Kidney tubule cell (primary cell): ENCODE measurements at places on chromosomes 13 and 19.
A peak's percentile ranks its signal among the peaks of the same experiment; 100 is the strongest.

DNA sequence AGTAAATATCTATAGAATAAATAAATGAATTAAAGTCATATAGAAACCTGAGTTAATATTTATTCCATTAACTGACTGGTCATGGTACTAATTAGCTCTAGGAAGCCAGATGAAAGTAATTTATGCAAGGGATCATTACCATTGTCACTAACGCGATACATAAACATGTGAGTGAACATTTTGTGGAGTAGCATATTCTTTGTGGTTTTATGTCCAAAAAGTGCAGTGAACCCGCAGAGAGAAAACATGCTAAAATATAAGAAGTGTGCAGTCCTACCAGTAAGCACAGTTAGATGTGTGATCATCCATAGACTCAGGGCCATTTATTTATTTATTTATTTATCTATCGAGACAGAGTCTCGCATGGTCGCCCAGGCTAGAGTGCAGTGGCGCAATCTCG lies 1.6 kb downstream of the GPR183 start:
- no peak for DNase-seq

DNA sequence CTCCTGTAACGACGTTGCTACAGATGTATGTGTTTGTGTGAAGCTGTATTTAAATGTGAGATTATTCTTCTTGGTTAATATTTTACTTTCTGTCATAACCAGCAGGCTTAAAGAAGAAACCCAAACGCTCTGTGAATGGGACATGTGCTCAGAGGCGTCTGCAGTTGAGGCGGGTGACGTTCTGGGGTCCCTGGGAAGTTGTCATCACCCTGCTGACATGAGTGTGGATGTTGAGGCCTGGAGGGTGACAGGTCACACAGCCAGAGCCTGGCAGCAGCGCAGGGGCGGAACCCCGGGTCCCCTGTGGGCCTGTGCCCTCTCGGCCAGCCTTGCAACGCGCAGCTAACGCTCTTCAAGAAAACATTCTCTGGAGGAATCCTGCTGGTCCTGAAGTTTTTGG lies 16.6 kb downstream of the RASA3 start:
- DNase-seq, result no peak

DNA sequence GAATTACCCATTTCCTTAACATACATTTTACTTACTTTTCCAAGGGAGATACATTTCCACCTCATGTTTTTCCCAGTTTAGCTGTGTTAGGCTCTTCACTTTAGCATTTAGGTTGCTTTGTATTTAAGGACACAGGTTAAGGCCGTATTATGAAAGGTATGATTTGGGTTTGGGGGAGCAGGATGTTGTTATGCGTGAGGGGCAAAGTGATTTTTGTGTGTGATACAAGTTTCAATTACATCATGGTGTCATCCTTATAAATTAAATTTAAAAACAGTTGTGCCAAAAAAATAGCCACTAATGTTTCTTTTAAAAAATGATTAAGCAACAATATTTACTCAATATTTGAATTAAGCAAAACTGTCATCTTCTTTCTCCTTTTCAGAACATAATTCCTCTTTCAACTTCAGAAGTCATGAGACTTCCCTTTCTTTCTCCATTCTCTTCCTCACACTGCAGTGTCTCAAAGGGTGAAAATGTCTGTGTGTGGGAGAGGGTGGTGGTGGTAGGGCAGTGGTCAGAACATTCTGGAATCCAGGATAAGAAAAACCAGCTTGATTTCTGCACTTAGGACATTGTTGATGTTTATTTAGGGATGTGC lies 126.2 kb downstream of the KCNRG start:
- no peak for DNase-seq

DNA sequence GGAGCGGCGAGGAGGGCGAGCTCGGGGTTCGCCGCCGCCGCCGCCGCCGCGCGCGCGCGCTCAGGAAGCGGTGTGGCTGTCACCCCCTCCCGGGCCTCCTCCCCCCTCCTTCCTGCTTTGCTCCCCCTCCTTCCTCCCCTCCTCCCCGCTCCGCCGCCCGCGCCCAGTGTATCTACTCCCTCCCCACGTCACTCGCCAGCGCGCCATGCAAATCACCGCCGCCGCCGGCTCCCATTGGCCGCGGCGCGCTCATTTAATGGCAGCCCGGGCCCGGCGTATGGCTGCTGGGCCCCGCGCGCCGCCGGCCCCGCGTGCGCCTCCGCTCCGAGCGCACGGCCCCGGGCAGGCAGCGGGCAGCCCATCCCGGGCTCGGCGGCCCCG lies 335 bp upstream of the SOX1 start:
- peak; percentile 18 for DNase-seq

DNA sequence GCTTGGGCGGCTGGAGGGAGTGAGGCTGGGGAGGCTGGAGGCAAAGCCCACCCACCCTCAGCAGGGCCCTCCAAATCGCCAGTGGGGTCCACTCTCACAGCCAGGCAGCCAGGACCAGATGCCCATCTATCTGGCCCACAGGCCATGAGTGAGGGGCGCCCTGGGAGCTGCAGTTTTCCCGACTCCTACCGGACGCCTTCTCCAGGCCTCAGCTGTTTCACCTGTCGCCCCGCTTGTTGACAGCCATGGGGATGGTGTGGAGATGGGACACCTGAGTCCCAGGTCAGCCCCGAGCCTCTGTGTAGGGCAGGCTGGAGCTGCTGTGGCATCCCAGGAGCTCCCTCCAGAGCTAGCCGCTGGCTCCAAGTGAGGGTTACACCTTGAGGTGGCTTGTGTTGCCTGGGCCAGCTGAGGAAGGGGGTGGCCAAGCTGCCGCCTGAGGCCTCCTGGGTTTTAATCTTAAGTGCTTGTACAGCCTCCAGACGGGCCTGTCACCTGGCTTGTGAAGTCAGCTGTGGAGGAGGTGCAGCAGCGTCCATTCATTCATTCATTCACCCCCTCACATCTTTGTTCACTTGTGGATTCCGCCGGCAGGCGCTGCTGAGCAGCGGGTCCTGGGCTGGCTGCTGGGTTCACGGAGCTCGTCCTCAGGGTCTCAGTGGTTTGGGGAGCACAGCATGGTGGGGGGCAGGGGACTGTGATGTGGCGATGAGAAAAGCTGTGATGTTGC lies 52.0 kb downstream of the COMP start:
- DNase-seq, result no peak

DNA sequence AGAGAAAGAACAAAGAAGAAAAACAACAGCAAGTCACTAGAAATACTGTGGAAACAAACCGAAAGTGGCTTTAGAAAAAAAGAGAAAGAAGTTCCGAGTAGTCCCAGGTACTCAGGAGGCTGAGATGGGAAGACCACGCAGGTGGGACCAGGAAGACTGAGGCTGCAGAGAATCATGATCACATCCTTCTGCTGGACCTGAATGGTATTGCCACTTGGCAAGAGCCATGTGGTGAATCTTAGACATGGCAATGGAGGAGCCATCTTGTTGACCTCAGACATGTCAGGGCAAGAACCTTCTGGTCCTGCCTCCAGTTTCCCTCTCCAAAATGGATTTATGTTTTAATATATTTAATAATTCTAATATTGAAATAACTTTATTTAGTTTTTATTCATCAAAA lies 37.4 kb upstream of the ZNF724 start:
- no peak for DNase-seq

DNA sequence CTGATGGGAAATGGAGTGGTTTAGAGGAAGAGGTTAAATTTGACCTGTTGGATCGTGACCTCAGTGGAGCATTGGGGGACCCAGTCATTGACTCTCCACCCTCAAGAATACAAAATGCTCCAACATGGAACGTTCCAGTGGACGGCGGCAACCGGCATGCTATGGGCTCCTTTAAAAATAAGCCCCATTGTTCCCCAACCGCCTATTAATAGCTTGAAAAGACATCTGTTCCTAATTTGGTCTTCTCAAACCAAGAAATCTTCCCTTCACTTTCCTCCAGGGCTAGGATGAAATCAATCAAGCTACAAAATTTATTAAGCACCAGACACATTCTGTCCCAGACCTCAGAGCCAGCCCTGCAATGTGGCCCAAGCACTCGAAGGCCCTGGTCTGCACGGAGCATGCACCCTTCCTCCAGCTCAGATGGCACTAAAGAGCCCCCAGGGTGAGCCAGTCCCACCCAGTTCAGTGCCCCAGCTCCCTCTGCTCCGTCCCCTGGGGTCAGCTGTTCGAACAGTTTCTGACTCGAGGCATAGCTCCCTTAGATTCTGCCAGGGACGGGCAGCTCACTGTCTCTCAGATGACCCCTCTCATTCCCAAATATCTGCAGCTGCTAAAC lies 22.5 kb upstream of the VSTM2B start:
- DNase-seq, result no peak

DNA sequence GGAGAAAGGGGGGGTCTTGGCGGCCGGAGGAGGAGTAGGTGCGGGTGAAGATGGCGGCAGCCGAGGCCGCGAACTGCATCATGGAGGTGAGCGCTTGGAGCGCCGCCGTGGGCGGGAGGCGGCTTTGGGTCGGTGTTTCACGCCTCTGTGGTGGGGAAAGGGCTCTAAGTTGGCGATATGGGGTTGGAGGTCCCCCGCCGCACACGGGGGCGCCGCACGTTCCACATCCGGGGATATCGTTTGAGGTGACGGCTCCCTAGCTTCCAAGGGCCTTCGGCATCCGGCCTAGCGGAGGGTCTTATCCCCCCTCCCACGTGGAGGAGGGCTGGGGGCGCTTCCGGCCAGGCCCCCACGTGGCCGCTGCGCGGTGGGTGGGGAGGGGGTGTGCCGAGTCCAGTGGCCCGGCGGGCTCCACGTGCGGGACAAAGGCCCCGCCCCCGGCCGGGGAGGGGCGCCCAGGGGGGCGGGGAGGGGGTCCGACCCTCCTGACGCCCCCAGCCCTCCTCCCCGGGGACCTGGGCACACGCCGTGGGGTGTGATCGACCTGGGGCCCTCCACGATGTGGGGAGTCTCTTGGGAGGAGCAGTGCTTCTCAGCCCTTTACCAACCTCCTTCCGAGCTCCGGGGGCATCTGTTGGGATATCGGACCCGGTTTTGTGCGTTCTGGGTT lies at the start of gene PRMT1:
PRMT1 (plus strand) TSS at position 41 of the 670 bp plus-strand sequence; CDS start at position 51, 10 bp downstream.
- peak; percentile 41 for DNase-seq

DNA sequence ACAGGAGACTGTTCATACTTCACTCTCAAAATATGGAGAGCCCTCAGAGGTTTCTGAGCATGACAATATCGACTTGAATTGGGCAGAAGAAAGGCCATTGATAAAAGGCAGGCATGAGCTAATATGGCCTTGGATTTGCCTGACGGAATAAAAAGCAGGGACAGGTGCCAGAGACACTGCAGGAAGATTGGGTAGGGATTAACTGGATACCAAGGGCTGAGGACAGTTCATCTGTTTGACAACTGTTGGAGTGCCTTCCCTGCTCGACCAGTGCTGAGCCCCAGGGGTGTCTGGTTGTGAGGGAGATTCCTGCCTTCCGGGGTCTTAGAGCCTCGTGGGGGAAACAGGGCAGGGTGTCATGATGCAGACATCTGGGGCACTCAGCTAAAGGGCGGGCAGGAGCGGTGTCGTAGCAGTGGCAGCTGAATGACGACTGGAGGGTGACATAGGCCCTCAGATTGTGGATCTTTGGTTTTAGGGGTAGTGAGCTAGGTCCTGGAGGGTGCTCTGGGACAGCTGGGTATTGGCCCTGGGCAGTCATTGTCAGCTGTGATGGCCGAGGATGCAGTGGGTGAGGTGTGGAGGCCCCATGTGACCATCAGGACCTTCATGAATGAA lies 12.3 kb downstream of the GATAD2A start:
- no peak for DNase-seq

DNA sequence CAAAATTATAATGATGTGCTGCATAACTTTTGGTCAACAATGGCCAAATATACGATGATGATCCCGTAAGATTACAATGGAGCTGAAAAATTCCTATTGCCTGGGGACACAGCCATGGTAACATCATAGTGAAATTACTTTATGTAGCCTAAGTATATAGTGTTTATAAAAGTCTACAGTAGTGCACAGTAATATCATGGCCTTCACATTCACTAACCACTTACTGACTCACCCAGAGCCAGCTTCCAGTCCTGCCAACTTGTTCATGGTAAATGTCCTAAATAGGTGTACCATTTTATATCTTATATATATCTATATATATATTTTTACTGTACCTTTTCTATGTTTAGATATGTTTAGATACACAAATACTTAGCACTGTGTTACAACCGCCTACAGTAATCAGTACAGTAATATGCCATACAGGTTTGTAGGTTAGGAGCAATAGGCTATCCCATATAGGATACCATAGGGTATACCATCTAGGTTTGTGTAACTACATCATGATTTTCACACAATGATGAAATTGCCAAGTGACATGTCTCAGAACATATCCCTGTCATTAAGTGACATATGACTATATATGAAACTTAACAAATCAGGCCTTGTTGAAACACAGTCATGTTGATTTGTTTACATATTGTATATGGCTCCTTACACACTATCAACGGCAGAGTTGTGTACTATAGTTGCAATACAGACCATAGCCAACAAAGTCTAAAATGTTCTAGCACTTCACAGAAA lies 23.7 kb downstream of the DIS3 start:
- no peak for DNase-seq

DNA sequence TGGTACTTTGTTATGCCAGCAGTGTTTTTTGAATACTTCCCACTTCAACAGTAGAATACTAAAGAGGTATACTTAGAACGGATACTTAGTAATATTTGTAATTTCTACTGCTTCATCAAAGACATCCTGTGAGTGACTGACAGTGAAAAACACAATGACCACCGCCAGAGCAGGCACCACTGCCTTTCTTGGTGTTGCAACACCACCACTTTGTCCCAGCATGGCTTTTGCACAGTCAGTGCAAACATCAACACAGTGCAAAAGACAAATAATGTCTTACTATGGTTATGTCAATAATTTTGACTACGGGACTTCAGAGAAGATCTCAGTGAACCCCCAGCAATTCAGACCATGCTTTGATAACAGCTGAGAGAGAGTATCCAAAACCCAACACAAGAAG lies 220.5 kb downstream of the RBM26 start:
- DNase-seq, result no peak

DNA sequence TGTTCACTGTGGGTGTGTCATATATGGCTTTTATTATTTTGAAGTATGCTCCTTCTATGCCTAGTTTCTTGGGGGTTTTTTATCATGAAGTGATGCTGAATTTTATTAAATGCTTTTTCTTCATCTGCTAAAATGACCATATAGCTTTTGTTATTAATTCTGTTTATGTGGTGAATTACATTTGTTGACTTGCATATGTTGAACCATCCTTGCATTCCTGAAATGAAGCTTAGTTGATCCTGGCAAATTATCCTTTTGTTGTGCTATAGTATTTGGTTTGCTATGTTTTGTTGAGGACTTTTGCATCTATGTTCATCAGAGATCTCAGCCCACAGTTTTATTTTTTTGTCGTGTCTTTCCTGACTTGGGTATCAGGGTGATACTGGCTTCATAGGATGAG lies 12.1 kb downstream of the GPC6 start:
- no peak for DNase-seq
